ENCODE measurements at places on chromosomes 6 and 20.

DNA sequence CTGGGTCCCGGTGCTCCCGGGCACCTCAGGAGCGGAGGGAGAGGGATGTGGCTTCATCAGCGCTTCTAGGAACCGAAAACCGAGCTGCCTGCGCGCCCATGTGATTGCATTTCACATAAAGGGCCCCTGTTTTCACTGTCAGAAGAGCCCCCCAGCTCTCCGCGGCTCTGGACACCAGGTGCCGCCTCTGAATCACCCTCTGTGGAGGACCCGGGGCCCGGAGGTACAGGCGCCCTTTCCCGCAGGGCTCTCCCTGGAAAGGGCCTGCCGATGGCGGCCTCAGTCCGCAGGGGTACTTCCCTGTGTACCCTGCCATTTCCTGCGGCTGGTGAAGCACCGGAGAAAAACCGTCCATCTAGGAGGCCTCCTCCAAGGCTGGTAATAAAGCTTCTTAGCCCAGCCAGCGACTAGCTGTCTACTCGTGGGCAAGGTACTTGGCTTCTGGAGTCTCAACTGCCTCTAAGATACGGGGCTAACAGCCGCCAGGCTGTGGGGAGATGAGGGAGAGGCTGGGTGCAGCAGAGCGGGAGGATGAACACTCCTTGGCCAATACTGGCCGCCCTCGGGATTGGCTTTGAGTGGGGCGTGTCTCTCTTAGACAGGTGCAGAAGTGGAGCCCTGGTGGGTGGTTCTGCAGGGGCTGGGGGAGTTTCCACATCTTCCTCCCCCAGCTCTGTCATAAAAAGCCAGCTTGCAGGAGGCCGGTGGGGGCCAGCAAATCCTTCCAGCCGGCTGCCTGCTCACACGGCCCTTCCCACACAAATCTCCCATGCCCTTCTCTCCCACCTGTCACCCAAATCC is 1.6 kb downstream of the PPP1R16B start:
- DNase-seq = no peak

- peak; percentile 93 for DNase-seq
These were observed 20.4 kb downstream of the SERINC3 start for GRCh38 chr20:44501448-44501847.

DNA sequence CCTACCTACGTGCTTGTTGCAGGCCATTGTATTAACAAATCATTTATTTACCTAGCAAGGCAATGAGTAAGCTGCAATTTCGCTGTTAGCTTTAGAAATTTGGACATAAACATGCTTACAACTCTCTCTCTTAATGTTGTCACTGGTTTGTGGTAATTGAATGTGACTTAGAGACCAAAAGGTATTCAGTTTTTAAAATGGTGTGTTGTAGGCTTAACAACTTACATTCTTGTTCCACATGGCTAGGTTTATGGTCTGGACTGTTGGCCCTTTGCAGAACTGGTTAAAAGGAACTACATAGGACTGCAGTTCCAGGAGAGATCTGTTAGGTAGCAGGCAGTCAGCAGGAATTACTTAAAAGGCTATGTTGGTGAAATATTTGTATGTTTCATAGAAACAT is 10.3 kb upstream of the CTAGE9 start:
- DNase-seq = no peak

- no peak for DNase-seq
These were observed 47.8 kb downstream of the JARID2 start for GRCh38 chr6:15293674-15294073.

GRCh38 chr20:34396408-34396807 is 33.3 kb downstream of the ITCH start:
- DNase-seq = no peak

DNA sequence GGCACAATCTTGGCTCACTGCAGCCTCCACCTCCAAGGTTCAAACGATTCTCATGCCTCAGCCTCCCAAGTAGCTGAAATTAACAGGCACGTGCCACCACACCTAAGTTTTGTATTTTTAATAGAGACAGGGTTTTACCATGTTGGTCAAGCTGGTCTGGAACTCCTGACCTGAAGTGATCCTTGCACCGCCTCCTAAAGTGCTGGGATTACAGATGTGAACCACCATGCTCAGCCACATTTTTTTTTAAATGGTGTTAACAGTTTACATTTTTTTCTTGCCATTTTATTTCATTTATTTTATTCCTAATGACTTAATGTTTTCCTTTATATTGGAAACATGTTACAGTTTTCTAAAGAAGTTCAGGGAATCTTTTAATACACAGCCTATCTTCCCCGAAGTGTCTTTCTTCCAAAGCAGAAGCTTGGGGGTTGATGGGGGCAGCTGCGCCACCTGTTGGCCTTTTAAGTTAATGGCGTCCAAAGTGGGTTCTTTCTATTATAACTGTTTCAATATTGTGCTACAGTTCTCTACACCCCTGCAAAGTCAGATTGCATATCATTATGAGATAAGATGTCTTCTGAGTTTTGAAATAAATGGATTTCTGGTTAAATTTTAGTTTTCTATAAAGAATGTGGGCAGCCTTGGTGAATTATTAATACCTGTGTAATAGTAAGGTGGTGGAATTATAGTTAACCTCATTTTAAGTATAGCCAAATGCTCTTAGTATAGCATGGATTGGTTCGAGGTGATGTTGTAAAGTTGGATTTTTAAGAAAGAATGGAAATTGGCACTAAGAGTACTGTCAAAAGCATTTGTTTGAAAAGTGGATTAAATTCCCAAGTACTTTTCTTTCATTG is 42.0 kb upstream of the PLCG1 start:
- DNase-seq = peak; percentile 77

Data from fibroblast of villous mesenchyme (primary cell).